ENCODE measurements at places on chromosomes 4 and X. TPM values are rescaled to one million over a fixed set of nuclear protein-coding genes. Genes with fewer than 3 reads are reported as not detected.

GRCh38 chrX:132790329-132790728 lies 168.1 kb downstream of the HS6ST2 start:
- H3K27me3 ChIP-seq, result no peaks in the 10 kb centered on the region
- no peaks in the 10 kb centered on the region for H3K4me1 ChIP-seq
- no peaks in the 10 kb centered on the region for H3K36me3 ChIP-seq
- no peak for DNase-seq

Gene ASB11
- total RNA-seq, result not detected

Gene HHIP
- 0.59 TPM for total RNA-seq

DNA sequence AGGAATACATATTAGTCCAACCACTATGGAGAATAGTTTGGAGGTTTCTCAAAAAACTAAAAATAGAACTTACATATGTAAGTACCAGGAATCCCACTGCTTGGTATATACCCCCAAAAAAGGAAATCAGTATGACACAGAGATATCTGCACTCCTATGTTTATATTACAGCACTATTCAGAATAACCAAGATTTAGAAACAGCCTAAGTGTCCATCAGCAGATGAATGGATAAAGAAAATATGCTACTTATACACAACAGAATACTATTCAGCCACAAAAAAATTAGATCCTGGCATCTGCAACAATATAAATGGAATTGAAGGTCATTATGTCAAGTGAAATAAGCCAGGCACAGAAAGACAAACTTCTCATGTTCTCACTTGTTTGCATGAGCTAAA lies 27.5 kb upstream of the ABCG2 start:
- no peaks in the 10 kb centered on the region for H3K36me3 ChIP-seq
- no peak for DNase-seq
- no peaks in the 10 kb centered on the region for H3K4me1 ChIP-seq
- H3K27ac ChIP-seq, result no peak overlapping the region
- H3K4me3 ChIP-seq, result no peak overlapping the region

Gene GPRASP1
- total RNA-seq, result 3.5 TPM

GRCh38 chr4:161992317-161992716 lies 171.5 kb downstream of the FSTL5 start:
- no peaks in the 10 kb centered on the region for H3K36me3 ChIP-seq
- H3K27me3 ChIP-seq, result no peaks in the 10 kb centered on the region
- H3K4me3 ChIP-seq, result no peak overlapping the region
- no peaks in the 10 kb centered on the region for H3K4me1 ChIP-seq

Gene PFKFB1
- not detected for total RNA-seq

Gene SYTL5
- total RNA-seq, result under 0.01 TPM

- DNase-seq, result no peak
- no peaks in the 10 kb centered on the region for H3K36me3 ChIP-seq
- H3K27ac ChIP-seq, result peak overlapping the region; percentile 46
- H3K4me3 ChIP-seq, result no peak overlapping the region
Observed at GRCh38 chrX:48497871-48498270, 10.9 kb upstream of the PORCN start.

GRCh38 chr4:156362581-156362980 lies 408.9 kb upstream of the CTSO start:
- H3K4me3 ChIP-seq, result no peak overlapping the region
- no peak for DNase-seq
- H3K27ac ChIP-seq, result no peak overlapping the region
- no peaks in the 10 kb centered on the region for H3K36me3 ChIP-seq
- H3K27me3 ChIP-seq, result no peaks in the 10 kb centered on the region

GRCh38 chrX:8755116-8755515 lies 23.2 kb upstream of the ANOS1 start:
- H3K4me1 ChIP-seq, result peaks cover 4% of the 10 kb centered on the region
- no peak for DNase-seq
- no peak overlapping the region for H3K27ac ChIP-seq

GRCh38 chrX:149720021-149720689 lies 8.3 kb downstream of the MAGEA11 start:
- no peaks in the 10 kb centered on the region for H3K36me3 ChIP-seq
- no peak for DNase-seq
- no peak overlapping the region for H3K27ac ChIP-seq
- H3K4me3 ChIP-seq, result no peak overlapping the region
- no peaks in the 10 kb centered on the region for H3K4me1 ChIP-seq
- H3K27me3 ChIP-seq, result no peaks in the 10 kb centered on the region

Gene SMIM31
- total RNA-seq, result not detected

- DNase-seq, result no peak
- no peaks in the 10 kb centered on the region for H3K36me3 ChIP-seq
- no peaks in the 10 kb centered on the region for H3K27me3 ChIP-seq
Observed at GRCh38 chrX:14670819-14671218, 141.5 kb downstream of the GLRA2 start.

Gene CLNK
- not detected for total RNA-seq

GRCh38 chr4:17544205-17544604 lies 29.2 kb downstream of the CLRN2 start:
- H3K4me3 ChIP-seq, result no peak overlapping the region
- no peaks in the 10 kb centered on the region for H3K4me1 ChIP-seq
- H3K36me3 ChIP-seq, result no peaks in the 10 kb centered on the region
- H3K27ac ChIP-seq, result no peak overlapping the region

- DNase-seq, result no peak
- peaks cover 26% of the 10 kb centered on the region for H3K4me1 ChIP-seq
- H3K27me3 ChIP-seq, result no peaks in the 10 kb centered on the region
- no peak overlapping the region for H3K4me3 ChIP-seq
Observed at GRCh38 chrX:11437642-11438379, 144.6 kb downstream of the AMELX start.

Gene LNX1
- 9.8 TPM for total RNA-seq

Gene CITED1
- not detected for total RNA-seq

- no peaks in the 10 kb centered on the region for H3K4me1 ChIP-seq
- no peaks in the 10 kb centered on the region for H3K36me3 ChIP-seq
- H3K4me3 ChIP-seq, result no peak overlapping the region
- H3K27ac ChIP-seq, result no peak overlapping the region
- DNase-seq, result no peak
- H3K27me3 ChIP-seq, result peaks cover 9% of the 10 kb centered on the region
Observed at GRCh38 chr4:185053746-185054145, 35.5 kb downstream of the HELT start.

- no peaks in the 10 kb centered on the region for H3K27me3 ChIP-seq
- no peak overlapping the region for H3K4me3 ChIP-seq
- H3K36me3 ChIP-seq, result no peaks in the 10 kb centered on the region
- no peaks in the 10 kb centered on the region for H3K4me1 ChIP-seq
Observed at GRCh38 chr4:181853881-181854511, 389.2 kb upstream of the TENM3 start.

GRCh38 chrX:125137521-125137920 lies 182.2 kb upstream of the TEX13C start:
- H3K4me3 ChIP-seq, result no peak overlapping the region
- H3K27me3 ChIP-seq, result no peaks in the 10 kb centered on the region
- no peaks in the 10 kb centered on the region for H3K4me1 ChIP-seq
- no peak for DNase-seq

DNA sequence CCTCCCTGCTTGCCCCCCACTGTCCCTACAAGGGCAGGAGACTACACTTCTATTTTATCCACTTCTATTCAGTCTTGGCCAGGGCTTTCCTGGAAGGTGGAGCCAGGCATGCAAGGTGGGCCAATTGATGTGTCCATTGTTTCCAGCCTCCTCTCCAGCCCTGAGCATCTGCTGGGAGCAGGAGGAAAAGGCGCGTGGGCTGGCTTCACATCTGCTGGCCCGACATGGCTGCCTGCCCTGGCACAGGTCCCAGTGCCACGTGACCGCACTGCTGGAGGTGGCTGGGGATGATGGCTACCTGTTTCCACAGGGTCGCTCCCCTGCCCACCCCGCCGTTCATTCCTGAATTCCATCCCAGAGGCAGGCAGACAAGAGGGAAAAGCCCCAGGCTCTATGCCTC lies 247.7 kb downstream of the AFAP1 start:
- peaks cover 11% of the 10 kb centered on the region for H3K27me3 ChIP-seq
- peak; percentile 58 for DNase-seq
- no peak overlapping the region for H3K4me3 ChIP-seq
- H3K4me1 ChIP-seq, result no peaks in the 10 kb centered on the region
- H3K27ac ChIP-seq, result no peak overlapping the region

DNA sequence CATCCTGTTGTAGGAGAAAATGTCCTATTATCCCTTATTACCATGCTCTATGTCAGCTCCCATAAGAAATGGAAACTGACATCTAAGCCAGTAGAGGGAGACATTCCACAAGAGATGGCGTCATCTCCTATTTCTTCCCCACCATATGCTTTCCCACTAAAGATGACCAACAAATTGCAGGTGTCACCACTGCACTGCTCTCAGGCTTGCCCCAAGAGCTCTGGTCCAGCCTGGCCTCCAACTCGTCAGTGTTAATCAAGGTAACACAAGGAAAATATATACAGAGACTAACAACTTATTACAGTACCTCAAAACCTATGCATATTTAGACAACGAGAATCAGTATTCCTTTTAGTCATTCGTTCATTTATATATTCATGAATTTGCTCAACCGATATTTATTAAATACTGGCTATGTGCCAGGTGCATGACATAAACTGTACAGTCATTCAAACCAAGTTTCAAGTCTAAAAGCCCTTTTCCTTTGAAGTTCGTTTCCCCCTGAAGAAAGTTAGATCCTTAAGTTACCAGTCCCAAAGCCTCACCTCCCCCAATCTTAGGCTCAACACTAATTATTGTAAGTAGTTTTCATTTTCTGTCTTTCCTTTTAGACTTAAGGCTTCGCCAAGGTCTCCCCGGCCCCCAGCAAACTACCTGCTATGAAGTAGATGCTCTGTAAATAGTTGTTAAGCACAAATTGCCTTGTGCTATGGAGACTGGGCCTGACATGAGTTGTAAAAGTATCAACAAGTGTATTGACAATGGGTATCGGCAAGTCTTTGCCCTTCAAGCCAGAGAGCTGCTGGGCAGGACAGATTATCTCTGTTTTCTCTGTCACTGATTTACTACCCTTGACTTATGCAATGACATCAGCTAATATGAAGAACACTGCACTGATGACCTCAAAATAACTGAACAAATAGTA lies 3.1 kb upstream of the FGB start:
- no peaks in the 10 kb centered on the region for H3K36me3 ChIP-seq
- H3K27me3 ChIP-seq, result no peaks in the 10 kb centered on the region
- H3K4me1 ChIP-seq, result peaks cover 17% of the 10 kb centered on the region
- no peak overlapping the region for H3K4me3 ChIP-seq
